ENCODE measurements at places on chromosomes 4 and X.

DNA sequence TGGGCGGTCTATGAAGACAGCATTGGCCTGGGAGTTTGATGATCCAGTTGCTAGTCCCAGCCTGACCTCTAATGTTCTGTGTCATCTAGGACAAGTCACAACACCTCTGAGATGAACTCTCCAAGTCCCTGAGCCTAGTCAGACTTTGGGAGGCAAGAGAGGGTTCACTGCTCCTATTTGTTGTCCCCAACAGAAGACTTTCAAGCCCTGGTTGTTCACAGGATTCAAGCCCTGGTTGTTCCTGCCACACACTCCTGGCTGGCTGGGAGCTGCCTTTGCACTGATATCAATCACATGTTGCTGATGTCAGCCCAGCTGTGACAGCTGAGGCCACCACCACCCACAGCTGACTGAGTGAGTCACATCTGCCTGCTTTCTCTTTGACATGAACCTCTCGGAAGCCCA is 253.2 kb upstream of the RASGEF1B start:
- no peak for DNase-seq

- no peak for DNase-seq
These were observed 155.2 kb downstream of the PDGFC start for GRCh38 chr4:156816360-156816755.

- no peak for DNase-seq
These were observed 1.1 kb upstream of the KLHL13 start for GRCh38 chrX:118117741-118118140.

GRCh38 chr4:175833574-175834311 is 21.7 kb upstream of the GPM6A start:
- no peak for DNase-seq

GRCh38 chr4:108287834-108288413 is 119.2 kb upstream of the LEF1 start:
- no peak for DNase-seq

- DNase-seq, result peak; percentile 30
These were observed 26.5 kb upstream of the CHRNA9 start for GRCh38 chr4:40308528-40309122.

GRCh38 chr4:38068107-38068506 is 107.9 kb downstream of the PTTG2 start:
- DNase-seq, result no peak

DNA sequence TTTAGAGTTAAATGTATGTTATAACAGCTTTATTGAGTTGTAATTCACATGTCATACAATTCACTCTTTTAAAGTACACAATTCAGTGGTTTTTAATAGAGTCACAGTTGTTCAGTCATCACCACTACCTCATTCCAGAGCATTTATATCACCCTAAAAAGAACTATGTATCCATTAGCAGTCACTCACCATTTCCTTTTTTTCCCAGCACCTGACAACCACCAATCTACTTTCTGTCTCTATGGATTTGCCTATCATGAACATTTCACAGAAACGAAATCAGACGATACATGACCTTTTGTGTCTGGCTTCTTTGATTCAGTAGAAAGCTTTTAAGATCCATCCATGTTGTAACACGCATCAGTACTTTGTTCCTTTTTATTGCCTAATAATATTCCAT is 52.9 kb upstream of the FRAS1 start:
- DNase-seq, result no peak

DNA sequence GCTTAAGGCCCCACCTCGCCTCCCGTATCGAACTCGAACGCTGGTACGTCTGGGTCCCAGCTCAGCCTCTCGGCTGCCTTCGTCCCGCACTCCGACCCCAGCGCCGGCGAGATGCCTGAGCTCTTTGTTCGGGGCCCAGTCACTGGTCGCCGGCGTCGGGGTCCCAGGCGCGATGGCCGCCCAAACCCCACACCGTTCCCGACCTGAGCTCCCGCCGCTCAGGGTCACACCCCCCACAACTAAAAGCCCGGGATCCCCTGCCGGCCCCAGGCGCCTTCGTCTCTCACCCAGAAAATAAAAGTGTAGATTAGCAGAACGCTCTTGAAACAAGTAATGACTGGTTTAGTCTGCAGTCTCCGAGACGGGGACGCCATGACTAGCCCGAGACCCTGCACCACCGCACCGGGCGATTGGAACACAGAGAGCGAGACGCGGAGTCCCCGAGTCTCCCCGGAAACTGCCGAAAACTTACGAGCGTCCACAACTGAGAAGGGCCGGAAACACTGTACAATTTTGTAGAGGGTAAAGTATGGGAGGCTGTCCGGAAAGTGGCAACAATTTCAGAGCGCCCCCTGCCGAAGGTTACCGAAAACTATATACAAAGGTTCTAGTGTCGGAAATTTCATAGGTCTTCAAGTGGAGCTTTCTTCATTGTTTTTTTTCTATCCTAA is at the start of gene TSPAN6:
Gene TSPAN6, minus strand, starts transcription at position 486 of the 671 bp plus-strand sequence. Its CDS starts 112 bp downstream, at position 374.
- DNase-seq, result peak; percentile 1

DNA sequence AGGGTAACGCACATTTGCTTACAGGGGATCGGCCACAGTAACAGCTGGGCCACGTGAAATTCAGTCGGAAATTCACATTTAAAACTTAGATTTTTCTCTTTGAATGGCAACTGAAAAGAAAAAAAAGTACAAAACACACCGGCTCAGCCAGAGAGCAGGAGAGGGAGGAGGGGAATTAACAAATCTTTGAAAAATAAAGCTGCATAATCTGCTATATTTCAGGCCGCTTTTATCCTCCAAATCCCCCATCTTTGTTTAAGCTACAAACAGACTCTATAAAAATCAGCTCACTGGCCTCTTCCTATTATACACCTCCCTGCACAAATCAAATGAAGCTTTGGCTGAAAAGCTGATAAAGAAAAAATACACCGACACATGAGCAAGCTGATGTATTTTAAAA is 169.1 kb downstream of the LDB2 start:
- DNase-seq, result no peak

DNA sequence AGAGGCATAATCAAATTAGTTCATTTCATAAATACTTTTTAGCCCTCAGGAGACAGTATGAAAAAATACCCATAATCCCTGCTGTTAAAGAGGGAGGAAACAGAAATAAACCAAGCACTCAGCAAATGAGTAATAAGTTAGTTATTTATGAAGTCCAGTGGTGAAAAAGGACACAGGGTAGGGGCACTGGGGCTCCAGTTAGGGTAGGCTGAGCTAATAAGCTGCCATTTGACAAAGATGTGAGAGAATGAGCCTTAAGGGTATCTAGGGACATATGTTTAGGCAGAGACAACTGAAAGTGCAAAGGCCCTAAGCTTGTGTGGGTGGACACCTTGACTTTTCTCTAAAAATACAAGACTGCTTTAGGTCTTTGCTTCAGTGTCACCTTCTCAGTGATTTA is 94.4 kb downstream of the IL15 start:
- no peak for DNase-seq

DNA sequence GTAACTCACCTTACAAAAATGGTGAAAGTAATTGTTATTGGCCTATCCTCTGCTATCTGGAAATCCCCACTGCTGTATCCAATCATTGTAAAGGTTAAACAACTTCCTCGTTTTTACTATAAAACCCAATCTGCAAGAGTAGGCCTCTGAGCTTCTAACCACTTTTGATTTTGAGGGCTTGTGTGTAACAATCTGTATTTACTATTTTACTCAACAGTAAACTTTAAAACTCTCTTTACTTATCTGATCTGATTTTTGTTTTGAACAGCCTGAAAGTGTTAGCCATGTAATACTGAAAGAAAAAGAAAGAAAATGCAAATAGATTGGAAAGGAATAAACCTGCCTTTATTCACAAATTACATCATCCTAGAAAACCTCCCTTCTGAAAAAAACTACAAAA is 63.1 kb downstream of the SLC10A7 start:
- DNase-seq, result peak; percentile 9

DNA sequence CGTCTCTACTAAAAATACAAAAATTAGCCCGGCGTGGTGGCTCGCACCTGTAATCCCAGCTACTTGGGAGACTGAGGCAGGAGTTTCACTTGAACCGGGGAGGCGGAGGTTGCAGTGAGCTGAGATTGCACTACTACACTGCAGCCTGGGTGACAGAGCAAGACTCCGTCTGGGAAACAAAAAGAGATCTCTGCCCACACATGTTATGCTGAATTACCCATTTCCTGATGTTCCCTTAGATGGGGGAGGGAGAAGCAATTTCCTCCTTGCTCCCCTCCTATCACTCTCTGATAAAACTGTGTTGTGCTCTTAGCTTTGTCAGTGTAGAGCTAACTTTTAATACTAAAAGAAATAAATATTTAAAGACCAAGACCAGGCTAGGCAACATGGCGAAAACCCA is 102.5 kb downstream of the LARP7 start:
- no peak for DNase-seq

GRCh38 chr4:148425327-148426110 is 16.7 kb downstream of the NR3C2 start:
- DNase-seq, result no peak

GRCh38 chrX:18075603-18076002 is 145.1 kb downstream of the BEND2 start:
- DNase-seq, result no peak

GRCh38 chrX:17038681-17039161 is 92.3 kb downstream of the REPS2 start:
- no peak for DNase-seq

DNA sequence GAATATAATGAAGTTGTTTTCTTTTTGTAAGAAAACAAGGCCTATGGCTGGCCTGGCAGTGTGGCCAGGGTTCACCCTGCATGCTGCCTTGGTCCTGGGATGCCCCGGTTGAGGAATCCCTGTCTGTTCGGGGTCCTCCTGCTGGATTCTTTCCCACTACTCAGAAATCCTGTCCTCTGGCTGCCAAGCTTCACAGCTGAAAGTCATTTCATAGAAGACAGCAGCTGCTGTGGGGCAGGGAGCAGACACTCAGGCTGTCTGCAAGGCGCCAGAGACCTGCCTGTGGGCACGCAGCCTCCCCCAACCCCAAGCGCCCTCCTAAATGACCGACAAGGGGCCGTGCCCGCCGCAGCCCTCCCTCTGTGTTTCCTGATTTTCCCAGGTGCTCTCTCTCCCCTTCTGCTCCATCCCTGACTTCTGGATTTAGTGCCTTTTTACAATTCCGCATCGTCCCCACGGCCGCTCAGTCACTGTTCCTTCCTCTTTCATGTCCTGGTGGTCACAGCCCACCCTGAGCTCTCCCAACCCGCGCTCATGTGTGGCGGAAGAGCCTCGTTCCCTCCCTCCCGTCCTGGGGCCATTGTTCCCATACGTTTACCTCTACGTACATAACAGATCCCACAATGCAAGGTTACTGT is 27.5 kb downstream of the ZFYVE28 start:
- peak; percentile 80 for DNase-seq

DNA sequence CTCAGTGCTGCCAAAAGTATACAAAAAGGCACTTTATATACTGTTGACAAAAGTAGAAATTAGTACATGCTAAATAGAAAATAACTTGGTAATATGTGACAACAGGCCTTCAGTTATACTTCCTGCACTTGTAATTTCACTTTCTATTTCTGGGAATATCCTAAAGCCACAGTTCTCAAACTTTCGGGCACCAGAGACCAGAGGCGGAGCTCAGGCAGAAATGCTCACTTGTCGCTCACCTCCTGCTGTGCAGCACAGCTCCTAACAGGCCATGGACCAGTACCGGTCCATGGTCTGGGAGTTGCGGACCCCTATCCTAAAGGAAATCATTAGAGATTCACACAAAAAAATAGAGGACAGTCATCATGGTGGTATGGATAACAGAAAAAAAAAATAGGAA is 25.7 kb downstream of the ACSL4 start:
- no peak for DNase-seq

GRCh38 chr4:153114771-153115321 is 89.4 kb upstream of the TRIM2 start:
- no peak for DNase-seq

DNA sequence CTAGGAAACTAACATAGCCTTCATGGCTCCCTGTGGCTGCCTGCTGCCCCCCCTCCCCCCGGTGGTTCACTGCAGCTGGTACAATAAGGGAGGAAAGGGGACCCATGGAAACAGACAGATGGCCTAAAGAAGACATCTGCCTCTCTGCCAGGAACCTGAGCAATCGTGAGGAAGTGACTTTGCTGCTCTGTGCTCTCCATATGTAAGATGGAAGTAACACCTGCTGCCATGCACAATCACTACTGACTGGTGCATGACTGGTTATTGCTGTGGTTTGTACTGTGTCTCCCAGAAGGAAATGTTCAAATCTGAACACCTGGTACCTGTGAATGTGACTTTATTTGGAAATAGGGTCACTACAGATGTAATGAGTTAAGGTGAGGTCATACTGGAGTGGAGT is 43.6 kb downstream of the CD99L2 start:
- no peak for DNase-seq

DNA sequence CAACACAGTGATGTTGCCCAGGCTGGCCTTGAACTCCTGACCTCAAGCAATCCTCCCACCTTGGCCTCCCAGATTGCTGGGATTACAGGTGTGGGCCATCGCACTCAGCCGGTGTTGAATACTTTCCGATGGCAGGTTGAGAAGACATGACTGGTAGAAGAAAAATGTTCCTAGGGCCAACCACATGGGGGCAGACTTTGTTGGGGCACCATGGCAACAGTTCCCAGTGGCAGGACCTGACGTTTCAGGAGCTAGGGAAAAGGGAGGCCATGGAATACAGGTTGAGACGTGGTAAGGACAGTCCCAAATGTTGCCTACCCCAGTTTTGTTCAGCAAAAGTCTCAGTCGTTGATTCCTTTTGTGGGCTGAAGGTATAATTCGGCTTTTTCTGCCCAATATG is 134.6 kb downstream of the ASMT start:
- DNase-seq, result no peak

- no peak for DNase-seq
These were observed 91.0 kb upstream of the SH3RF1 start for GRCh38 chr4:169361756-169362155.
